ENCODE measurements at places on chromosomes 13 and 19.

DNA sequence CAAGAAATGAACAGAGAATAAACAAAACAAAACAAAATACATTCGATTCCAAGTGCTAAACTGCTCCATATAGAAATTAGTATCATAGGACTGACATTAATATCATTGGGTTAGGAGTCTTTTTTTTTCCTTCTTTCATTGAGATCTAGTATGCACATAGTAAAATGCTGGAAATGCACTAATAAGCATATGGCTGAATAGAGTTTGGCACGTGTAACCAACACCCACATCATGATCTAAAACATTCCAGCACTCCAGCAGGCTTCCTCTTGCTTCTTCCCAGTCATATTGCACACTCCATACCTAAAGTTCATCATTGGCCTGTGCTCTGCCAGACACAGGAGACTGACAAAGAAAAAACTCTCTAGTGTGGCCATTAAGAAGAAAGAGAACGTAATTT lies 117.5 kb downstream of the POU4F1 start:
- DNase-seq: no peak

- peak; percentile 74 for DNase-seq
Measured at GRCh38 chr19:46759817-46760333, 13.6 kb upstream of the STRN4 start.

DNA sequence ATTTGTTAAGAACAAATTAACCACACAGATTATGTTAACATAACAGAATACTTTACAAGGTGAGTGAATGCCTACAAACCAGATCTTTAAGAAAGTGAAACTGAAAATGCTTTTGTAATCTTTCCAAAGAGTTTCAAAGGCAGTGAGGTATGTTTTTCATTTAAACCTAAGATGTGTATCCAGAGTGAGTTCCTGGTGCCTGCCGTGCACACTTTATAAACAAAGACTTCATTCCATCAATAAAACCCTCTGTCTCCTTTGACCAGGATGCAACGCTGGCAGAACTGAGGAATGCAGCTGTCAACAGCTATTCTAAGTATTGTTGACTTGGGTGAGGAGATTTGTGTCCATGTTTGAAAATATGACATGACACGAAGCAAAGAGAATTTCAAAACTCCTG lies 344.6 kb downstream of the DNAJC15 start:
- DNase-seq: no peak

DNA sequence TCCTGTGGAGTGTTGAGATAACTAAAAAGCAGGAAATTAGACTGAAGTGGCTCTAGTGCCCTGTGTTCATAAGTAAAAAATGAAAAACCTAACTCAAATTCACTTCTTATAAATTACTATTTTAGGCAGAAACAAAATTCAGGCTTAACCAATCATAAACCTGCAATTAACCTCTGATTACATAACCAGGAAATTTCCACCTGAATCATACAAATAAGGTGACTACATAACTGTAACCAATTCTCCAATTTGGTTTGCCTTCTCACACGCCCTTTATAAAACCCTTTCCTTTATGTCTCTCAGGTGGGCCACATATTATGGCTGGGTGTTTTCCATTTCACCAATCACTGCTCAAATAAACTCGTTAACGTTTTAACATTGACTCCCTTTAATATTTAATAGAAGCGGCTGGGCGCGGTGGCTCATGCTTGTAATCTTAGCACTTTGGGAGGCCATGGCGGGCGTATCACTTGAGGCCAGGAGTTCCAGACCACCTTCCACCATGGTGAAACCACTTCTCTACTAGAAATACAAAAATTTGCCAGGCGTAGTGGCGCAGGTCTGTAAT lies 22.9 kb upstream of the ZNF724 start:
- DNase-seq: peak; percentile 48

- no peak for DNase-seq
Measured at GRCh38 chr19:2582984-2583956, 107.3 kb downstream of the GADD45B start.

- no peak for DNase-seq
Measured at GRCh38 chr13:101210774-101211173, 205.5 kb downstream of the NALCN start.

GRCh38 chr13:20332361-20333096 lies 100.4 kb upstream of the GJB6 start:
- DNase-seq: no peak

DNA sequence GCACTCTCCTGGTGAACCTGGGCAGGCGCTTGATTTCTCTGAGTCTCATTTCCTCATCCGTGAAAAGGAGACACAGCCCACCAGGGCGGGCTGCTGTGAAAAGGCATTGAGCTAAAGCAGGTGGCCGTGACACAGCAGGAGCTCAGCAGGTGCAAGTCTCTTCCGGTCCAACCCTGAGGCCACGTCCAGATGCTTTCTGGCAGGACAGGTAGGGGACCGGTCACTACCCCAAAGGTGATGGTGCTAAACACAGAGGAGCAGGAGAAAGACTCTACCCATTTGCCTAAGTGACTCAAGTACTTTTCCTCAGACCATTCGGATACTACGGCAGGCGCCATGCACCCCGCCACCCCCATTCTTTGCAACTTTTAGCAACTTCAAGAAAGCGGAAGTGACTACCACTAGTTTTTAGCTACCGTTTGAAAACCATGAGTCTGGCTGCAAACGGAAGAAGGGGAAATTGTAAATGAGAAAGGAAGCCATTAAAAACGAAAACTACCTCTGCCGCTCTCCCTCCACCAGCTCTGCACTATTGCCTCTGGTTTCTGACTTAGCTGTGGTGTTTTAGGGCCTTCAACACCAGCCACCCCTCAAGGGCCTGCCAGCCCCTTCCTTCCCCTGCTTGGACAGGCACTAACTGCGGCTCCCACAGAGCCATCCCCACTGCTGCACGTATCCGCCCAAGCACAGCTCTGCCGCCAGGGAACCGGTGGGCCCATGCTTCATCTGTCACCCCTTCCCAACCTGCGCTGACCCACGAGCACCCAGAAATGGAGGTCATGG lies 4.8 kb downstream of the PPP6R1 start:
- peak; percentile 50 for DNase-seq

DNA sequence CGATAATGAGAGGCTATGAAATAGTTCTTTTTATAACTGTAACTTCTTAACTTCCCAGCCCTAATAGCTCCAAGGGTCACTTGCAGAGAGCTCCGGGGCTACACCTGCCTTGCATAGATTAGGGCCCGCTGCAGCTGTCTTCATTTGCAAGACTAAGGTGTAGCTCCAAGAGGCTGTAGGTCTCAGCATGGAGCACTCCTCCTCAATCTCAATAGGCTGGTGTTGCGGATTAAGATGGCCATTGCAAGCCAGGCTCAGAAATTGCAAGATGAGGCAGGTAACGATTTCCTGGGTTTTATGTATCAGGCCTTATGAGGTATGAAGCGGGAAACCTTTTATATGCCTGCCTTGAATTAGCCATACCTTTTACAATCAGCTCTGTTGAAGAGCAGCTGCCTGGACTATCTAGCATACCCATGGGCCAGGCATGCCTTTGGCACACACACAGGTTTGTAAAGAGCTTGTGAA lies 185.7 kb downstream of the TM9SF2 start:
- DNase-seq: no peak

DNA sequence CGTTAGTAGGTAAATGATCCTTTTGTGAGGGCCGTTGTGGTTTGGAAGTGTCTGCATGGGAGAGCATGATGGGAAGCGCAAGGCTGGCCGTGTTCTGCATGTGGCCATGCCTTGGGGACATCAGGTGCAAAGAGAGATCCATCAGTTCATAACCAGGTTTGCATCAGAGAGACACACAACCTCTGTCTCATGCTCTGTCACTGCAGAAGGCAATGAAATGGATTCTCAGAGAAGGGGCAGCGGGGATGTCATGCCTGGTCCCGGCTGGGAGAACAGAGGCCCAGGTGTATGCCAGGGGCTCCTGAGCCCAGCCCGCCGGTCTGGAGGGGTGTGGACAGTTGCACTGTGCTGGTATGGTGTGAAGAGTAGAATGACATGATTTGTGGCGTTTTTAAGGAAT lies 60.2 kb downstream of the GGACT start:
- DNase-seq: no peak
